ENCODE measurements at places on chromosomes 3 and 15. TPM values are rescaled to one million over a fixed set of nuclear protein-coding genes. Genes with fewer than 3 reads are reported as not detected.

- peak; percentile 79 for DNase-seq
Observed at GRCh38 chr15:41557673-41558399, 1.2 kb upstream of the TYRO3 start.

- no peak for DNase-seq
Observed at GRCh38 chr3:57559526-57559925, 3.5 kb downstream of the PDE12 start.

GRCh38 chr15:79357566-79357965 is 46.7 kb downstream of the TMED3 start:
- DNase-seq, result no peak

DNA sequence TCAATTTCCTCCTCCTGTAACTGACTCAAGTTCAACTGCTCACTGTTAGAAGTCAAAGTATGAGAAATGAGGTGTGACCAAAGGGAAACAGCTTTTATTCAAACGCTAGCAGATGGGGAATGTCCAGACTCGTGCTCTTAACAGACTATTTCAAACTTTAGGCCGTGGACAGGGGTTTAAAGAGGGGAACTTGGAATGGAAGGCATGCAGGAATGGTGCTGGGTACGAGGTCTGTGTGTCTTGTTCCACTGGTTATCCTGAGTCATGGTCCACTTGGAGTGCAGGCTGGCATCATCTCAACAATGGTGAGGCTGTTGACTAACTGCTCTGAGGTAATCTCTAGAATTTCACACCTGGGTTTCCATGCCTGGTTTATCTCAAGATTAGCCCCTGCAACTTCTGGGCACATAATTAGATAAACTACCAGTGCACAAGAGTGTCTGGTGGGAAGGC is 22.9 kb upstream of the DNAAF4 start:
- DNase-seq, result no peak

The ERICH6 gene
- total RNA-seq, result not detected

Measured in umbilical cord (tissue), 2 donors.